Foreskin keratinocyte (primary cell): ENCODE measurements at places on chromosomes 13 and 19.

DNA sequence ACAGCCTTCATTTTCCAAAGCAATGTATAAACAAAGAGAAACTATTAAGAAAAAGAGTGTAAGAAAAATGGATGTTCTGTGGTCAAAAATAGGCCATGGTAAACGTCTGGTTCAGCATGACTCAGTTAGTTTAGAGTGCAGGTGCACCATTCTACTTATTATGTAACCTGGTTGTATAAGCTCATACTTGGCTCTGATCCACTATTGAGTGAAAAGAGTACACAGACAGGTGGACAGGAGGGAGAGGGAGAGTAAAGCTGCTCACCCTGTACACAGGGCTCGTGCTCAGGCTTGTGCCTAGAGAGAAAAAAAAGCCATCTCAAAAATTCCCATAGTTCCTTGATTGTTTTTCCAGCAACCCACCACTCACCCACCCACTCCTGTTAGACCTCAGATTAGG lies 85.8 kb upstream of the ZNF91 start:
- peak; percentile 32 for DNase-seq

GRCh38 chr19:16372065-16372915 lies 47.7 kb downstream of the KLF2 start:
- no peak for DNase-seq

DNA sequence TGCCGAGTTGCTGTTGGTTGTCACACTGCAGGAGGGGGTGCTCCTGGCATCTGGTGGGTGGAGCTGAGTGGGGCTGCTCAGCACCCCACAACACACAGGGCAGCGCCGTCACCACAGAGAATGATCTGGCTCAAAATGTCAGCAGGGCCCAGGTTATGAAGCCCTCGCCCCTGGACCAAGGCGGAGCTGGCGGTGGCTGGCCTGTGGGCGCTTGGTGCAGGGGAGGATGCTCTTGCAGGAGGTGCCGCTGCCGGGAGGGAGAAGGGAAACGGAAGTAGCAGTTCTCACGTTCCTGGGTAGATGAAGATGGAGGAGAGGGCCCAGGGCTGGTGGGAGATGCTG lies 14.2 kb upstream of the LENG8 start:
- no peak for DNase-seq

DNA sequence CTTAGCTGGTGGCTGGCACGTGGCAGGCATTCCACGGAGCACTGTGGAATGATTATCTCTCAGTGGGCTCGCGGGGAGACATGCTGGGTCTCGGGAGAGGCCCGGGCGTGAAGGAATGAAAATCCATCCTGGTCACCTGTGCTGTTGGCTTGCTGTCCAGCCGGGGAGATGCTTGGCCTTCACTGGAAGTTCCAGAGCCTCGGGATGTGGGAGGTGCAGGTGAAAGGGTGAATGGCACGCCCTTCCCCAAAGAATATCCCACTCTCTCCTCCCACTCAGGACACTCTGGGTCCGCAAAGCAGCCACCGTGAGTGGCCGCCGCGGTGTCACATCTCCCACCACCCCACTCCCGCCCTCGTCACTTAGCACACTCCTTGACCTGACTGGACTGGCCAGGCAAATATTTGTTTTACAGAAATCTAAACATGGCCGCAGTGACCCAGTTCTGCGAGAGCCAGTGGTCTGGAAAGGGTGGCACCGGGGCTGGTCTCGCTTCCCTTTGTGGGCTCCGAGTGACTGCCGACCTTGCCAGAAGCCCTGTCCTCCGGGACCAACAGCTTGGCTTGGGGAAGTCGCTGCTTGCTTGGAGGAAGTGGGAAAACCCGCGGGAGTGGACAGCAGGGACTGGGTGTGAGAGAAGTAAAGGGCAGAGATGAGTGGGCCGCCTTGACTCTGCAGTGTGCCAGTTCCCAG lies 8.0 kb downstream of the DPP9 start:
- DNase-seq, result no peak

DNA sequence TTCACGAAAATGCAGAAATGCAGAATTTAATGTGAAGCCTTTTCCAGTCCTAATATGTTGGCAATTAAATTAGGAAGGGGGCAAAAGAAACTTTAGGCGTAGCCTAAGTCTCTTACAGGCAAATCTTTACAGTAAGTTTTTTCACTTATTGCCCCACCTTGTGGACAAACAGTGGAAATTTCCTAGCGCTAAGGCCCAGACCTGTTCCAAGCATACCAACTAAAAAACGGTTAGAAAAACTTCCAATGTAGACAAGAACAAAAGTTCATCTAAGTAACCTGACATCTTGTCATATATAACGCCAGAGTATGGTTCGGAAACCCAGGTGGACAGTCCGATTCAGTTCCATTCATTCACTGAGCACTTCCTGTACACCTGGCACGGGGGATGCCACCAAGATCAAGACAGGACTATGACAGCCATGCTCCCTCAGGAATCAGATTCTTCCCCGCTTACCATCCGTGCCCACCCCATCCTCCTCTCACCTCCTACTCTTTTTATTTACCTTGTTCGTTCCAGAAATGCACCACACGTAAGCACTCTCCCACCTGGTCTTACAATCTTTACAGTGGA lies 4.9 kb downstream of the ZAR1L start:
- no peak for DNase-seq

DNA sequence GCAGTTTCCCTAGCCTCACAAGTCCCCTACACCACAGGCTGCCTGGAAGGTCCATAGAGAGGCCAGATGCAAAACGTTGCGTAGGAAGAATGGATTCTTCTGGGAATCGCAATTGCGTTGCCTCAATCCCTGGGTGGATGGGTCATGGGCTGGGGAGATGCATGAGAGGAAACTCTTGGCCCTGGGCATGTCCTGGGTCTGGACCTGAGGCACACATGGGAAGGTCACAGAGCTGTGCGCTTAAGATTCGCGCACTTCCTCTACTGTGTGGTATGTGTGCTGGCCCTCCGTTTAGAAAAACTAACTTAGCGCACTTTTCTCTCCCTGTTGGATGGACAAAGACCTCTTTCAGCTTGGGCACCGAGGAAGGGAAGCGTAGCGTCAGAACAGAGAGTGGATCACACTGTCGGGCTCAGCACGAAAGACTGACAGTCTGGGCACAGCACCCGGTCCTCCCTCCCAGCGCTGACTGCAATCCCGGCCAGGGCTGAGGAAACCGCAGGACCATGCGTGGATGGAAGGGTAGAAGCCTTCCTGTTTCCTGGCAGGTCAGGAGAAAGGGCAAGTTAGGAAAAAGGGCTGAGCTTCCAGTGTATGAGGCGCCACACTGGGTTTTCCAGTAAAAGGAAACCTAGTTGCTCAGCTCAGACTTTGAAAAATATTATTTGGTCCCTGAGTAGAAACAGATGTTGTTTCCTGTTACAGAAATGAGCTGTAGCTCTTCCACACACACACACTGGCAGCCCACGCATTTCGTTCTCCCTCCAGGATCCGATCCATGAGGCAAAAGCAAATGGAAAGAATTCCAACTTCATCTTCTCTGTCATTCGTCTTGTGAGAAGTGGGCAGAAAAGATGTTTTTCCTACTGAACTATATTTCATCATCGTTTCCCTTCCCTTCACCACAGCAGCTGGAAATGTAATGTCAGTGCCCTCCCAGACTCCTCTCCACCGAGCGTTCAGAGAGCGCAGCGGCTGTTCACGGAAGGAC lies 86.0 kb downstream of the ING1 start:
- DNase-seq, result no peak

DNA sequence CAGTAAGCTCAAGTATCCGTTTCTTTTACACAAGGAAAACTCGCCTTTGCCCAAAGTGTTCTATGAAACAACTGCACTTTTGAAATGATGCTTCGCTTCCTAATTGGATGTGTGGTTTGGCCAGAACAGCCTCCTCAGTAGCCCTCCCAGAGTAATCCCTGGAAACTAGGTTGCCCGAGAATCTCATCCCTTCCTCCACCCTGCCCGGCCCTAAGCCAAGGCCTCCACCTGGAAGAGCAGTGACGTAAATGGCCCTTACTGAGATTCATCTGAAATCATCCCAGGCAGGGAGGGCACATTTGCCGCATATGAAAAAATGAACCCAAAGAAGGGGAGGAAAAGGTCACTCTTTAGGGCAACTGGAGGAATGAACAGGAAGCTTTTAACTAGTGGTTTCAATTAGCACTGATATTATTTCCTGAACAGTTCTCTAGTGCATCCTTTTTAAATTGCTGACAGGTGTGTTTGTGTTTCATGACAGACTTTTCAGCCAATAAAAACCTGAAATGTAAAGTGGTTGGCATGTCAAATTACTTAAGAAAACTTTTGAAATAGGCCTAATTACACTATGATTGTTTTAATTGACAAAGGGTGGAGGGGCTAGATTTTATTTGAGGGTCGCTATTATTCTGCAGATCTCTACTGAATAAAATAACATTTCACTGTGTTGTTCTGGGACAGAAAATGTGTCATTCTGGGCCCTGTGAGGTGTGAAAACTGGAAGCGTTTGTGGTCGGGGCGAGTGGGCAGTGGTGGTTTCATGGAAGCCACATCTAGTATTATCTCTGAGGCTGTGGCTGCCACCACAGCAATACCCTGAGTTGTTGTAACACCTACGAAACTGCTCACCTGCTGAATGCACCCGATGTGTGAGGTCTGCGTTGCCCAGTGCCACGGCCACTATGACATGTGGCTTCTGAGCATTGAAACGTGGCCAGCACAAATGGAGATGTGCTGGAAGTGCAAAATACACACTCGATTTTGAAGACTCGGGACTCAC lies 112.1 kb downstream of the ZIC5 start:
- no peak for DNase-seq

- DNase-seq, result no peak
Observed at GRCh38 chr19:30564551-30565011, 192.4 kb downstream of the ZNF536 start.

DNA sequence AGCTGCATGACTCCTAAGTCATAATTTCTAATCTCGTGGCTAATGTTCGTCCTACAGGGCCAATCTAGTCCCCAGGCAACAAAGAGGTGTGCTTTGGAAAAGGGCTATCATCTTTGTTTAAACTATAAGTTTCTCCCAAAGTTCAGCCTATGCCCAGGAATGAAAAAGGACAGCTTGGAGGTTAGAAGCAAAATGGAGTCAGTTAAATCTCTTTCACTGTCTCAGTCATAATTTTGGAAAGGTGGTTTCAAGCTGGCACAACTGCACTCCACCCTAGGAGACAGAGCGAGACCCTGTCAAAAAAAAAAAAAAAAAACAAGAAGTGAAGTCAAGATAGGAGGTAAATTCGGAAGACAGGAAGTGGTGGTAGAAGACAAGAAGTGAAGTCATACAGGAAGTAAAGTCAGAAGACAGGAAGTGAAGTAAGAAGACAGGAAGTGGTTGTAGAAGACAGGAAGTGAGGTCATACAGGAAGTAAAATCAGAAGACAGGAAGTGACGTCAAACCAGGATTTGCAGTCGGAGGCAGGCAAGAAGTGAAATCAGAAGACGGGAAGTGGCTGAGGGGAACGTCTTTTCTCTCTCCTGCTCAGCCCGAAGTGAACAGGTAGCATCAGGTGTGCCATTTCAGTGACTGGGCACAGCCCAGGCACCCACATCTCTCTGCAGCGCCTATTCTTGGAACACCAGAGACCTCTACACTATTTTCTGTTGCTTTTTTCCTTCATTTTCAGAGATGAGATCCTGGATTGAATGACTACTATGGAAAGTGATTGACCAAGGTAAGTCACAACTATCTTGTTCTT lies 32.2 kb downstream of the GP6 start:
- DNase-seq, result peak; percentile 37

- DNase-seq, result no peak
Observed at GRCh38 chr13:110135977-110136597, 170.9 kb downstream of the COL4A1 start.

DNA sequence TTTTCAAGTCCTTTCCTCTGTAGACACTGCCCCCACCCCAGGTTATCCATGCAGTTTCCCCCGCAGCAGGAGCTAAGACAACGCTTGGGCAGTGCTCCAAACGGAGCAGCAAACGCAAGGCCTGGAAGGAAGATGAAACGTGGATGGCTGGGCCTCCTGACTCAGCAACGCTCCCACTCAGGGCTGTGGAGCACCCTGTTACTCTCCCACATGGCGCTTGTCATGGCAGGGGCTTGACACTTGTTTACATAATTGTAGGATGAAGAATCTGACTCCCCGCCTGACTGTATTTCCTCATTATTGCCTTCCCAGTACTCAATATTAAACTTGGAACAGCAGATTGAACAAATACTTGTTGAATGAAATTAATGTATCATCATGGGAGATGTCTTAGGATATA lies 799 bp upstream of the C1QTNF9B start:
- no peak for DNase-seq

DNA sequence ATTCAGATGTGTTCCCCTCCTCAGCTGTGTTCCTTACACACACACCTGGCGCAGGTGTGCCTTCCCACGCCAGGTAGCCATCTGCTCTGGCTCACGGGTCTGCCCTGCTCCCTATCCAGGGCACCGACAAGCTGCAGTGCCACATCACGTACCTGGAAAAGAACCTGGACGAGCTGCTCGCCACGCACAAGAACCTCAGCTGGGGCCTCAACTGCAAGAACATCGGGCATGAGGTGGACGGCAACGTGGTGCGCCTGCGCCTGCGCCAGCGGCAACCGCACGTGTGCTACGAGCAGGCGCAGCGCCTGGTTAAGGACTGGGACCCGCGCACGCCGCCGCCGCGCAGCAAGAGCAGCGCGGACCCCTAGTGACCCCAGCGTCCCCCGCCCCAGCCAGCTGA lies 26.5 kb upstream of the CASP14 start:
- no peak for DNase-seq

DNA sequence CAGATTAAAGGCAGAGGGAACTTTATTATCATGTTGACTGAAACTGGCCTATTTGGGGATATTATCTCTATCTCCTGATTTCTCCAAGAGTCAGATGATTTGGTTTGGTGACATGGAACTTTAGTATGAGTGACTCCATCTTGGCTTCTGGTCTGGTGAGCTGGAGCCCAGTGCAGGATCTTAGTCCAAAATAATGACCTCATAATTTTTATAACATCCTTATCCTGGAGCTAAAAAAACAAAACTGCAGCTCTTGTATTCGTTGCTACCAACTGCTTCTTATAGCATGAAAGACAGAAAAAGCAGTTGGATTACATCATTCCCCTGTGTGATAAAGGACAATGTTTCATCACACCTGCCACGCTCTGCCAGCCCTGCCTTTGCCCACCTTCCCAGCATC lies 39.3 kb upstream of the RNF17 start:
- no peak for DNase-seq

GRCh38 chr19:29054886-29055675 lies 157.9 kb downstream of the UQCRFS1 start:
- no peak for DNase-seq

DNA sequence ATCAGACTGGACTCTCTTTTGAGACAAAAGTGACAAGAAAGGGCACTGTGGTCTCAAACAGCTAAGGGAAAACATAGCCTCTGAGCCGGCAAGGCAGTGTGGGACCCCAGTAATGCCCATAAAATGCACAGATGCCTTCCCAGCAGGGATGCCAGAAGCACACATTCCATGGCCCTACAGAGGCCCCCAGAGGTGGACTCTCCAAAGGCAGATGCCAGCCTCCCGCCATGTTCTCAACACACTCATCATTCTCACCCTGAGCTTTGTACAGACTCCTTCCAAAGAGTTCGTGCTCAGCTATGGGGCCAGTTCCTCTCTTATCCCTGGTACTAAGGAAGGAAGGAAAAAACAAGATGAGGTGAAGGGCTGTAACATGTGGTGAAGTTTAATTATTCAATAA lies 67.1 kb upstream of the ATP12A start:
- no peak for DNase-seq

GRCh38 chr19:52542984-52543664 lies 15.7 kb downstream of the ZNF808 start:
- DNase-seq, result no peak
